ENCODE measurements at places on chromosomes 2 and 18. TPM values are rescaled to one million over a fixed set of nuclear protein-coding genes. Genes with fewer than 3 reads are reported as not detected.

GRCh38 chr2:179354739-179355537, 90.3 kb upstream of the SESTD1 start:
- no peaks in the 10 kb centered on the region for H3K27me3 ChIP-seq
- no peaks in the 10 kb centered on the region for H3K4me1 ChIP-seq
- DNase-seq = no peak
- no peak overlapping the region for H3K27ac ChIP-seq
- no peak overlapping the region for H3K4me3 ChIP-seq

The HOXD1 gene
- total RNA-seq = not detected

DNA sequence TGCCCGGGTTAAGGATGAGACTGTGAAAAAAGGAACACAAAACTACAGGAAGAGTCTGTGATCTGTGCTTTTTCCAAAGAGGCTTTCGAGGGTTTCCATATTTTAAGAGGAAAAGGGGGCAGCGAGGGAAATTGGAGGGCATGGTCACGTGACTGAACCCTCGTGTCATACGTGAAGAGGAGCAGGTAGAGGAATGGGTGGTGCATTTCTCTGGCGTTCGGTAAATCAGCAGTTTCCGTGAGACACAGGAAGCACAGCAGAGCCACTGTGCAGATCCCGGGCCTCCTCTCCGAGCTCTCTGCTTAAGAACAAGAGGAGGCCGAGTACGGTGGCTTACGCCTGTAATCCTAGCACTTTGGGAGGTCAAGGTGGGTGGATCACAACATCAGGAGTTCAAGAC, 219.7 kb downstream of the NDUFA10 start:
- no peak overlapping the region for H3K4me3 ChIP-seq
- H3K27me3 ChIP-seq = peaks cover 3% of the 10 kb centered on the region
- no peak for DNase-seq
- H3K4me1 ChIP-seq = peaks cover 16% of the 10 kb centered on the region
- H3K36me3 ChIP-seq = no peaks in the 10 kb centered on the region
- peak overlapping the region; percentile 60 for H3K27ac ChIP-seq

- DNase-seq = no peak
- no peaks in the 10 kb centered on the region for H3K27me3 ChIP-seq
- H3K4me3 ChIP-seq = no peak overlapping the region
- H3K4me1 ChIP-seq = peaks cover 15% of the 10 kb centered on the region
These were observed 310.4 kb upstream of the CCDC68 start for GRCh38 chr18:55269622-55270021.

DNA sequence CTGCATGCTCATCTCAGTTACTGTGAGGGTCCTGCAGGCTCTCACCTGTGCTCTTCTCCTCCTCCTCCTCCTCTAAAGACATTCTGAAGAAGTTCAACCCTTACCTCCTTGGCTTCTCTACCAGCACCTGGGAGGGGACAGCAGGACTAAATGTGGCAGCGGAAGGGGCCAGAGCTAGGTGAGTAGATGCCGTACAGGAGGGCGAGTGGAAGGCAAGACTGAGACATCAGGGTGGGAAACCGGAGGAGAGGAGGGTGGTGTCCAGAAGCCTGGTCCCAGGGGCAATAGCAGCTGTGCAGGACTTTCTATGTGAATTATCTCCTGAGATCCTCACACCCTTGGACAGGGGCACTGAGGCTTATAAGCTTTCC, 124.9 kb downstream of the PLB1 start:
- H3K36me3 ChIP-seq = no peaks in the 10 kb centered on the region
- H3K27me3 ChIP-seq = peaks cover 69% of the 10 kb centered on the region
- no peak overlapping the region for H3K4me3 ChIP-seq
- no peak for DNase-seq
- H3K27ac ChIP-seq = no peak overlapping the region

The CIDEA gene
- total RNA-seq = not detected

The CCDC148 gene
- total RNA-seq = 1.4 TPM

The QPCT gene
- total RNA-seq = not detected

- peaks cover 4% of the 10 kb centered on the region for H3K36me3 ChIP-seq
- H3K27me3 ChIP-seq = no peaks in the 10 kb centered on the region
- H3K4me1 ChIP-seq = no peaks in the 10 kb centered on the region
These were observed 43.0 kb downstream of the KIF3C start for GRCh38 chr2:25939257-25939668.

All from neural crest cell (in vitro differentiated cells).